ENCODE measurements at places on chromosomes 5 and 9. TPM values are rescaled to one million over a fixed set of nuclear protein-coding genes. Genes with fewer than 3 reads are reported as not detected.

DNA sequence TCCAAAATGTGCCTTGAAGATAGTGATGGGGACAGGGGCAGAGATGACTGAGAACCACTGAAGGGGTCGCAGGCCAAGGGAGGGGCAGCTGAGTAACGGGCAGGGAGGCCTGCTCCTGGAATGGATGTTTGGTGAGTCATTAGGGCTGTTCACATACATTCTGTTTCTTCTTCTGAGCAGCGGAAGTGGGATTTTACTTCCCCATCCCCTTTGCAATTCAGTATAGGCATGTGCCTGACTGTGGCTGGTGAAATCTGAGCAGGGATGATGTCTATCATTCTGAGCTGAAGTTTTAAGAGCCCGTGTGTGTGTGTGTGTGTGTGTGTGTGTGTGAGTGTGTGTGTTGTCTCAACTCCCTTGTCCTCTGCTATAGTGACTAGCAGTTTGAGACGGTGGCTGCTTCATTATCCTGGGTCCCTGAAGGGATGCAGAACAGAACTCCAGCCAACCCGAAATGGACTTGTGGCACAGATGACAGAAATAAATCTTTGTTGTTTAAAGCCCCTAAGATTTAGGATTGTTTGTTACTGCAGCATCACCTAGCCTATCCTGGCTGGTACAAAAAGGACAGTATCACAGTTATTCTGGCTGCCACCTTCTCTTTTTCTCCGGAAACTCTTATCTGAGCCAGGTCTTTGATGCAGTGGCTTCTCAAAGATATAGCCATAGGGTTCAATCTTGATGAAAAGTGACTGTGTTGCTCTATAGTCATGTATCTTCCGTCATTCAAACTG, 29.2 kb upstream of the TGFBI start:
- no peak for DNase-seq

DNA sequence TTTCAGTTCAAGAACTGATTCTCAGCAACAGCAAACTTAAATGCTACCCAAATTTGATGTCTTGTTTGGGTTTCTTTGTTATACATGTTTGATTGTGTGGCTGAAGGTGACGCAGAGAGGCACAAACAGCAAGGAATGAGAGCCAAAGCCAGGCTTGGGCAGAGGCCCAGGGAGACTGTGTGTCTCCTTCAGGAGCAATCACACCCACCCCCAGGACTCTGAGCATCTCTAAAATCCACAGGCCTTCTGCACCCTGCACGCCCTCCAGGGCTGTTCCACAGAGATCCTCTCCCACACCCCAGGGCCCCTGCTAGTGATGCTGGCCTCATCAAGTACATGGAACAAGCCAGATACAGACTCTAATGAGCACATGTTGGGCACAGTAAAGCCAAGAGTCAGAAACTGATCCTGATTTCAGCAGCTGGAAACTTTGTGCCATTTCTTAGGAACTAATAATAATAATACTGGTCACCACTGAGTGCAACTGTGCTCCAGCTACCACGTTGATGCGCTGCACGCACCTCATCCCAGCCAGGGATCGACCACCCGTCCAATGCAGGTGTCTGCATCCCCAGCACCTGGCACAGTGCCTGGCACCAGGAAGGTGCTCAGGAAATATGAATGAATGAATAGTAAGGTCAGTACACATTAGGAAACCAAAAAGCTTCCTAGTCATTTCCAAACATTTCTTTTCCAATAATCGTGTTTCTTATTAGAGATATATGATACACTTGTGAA, 54.6 kb upstream of the TCF7 start:
- no peak for DNase-seq

DNA sequence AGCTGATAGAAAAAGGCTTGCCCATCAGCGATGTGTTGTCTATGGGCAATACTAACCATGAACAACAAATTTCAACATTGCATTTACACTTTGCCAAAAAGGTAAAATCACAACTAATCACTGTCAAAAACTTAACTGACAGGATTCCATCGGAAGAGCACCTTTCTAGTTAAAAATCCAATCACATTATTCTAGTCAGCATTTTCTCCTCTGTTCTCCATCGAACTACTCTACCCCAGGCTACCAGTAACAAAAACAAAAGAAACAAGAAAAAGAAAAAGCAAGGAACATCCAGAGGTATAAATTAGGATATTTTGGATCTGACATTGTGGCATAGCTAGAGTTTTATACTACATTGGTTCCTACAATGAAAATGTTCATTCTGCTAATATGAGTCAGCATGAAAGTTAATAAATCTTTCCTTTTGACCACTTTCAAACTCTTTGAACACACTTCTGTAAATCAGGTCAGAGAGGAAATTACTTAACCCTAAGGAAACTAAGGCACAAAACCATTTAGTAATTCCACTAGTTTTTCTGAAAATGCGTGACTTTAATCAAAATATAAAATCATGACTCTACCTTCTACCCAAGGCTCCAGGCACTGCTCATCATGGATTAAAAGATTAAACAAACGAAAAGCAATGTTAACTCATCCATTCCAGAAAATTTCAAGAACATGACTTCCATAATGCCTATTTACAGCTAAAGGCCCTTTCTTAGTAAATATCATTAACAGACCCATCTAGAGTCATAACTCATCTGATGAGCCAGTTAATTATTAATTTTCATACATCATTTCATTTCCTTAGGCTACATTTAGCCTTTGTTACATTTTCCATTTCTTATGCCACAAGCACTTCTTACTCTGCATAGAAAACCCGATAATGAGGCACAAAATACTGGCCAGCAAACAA, 10.2 kb downstream of the GLIS3 start:
- no peak for DNase-seq

- DNase-seq, result no peak
Measured at GRCh38 chr9:2802494-2802921, 41.4 kb downstream of the PUM3 start.

DNA sequence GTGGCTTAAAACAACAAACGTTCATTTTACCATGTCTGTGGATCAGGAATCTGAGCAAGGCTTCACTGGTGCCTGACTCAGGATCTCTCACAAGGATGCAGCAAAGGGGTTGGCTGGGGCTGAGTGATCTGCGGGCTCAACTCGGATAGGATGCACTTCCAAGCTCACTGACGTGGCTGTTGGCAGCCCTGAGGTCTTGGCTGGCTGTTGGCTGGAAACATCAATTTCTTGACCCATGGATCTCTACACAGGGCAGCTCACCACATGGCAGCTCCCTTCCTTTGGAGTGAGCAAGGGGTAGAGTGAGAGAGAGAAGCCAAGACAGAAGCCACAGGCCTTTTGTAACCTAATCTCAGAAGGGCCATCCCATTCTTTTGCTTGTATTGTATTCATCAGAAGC, 202.1 kb downstream of the NXNL2 start:
- no peak for DNase-seq

GRCh38 chr9:78573205-78573604, 276.3 kb downstream of the PSAT1 start:
- DNase-seq, result no peak

DNA sequence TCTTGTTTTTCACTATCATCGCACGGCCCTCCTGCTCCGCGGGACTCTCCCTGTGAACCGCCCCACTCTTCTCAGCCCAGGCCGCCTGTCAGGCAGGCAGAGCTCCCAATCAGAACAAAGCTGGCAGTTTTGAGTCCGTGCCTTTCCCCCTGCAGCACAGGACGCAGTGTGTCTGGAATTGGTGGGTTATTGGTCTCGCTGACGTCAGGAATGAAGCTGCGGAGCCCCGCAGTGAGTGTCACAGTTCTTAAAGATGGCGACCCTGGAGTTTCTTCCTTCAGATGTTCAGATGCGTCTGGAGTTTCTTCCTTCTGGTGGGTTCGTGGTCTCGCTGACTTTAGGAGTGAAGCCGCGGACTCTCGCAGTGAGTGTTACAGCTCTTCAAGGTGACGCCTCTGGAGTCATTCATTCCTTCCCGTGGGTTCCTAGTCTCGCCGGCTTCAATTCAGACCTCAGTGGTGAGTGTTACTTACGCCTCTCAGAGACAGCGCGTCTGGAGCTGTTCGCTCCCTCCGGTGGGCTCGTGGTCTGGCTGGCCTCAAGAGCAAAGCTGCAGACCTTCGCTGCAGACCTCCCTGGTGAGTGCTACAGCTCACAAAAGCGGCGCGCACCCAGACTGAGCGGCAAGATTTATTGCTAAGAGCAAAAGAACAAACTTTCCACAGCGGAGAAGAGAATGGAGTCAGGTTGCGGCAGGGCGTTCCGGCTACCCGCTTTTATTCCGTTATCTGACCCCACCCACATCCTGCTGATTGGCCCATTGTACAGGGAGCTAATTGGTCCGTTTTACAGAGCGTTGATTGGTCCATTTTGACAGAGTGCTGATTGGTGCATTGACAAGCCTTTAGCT, 7.4 kb downstream of the ZDHHC11B start:
- peak; percentile 84 for DNase-seq

DNA sequence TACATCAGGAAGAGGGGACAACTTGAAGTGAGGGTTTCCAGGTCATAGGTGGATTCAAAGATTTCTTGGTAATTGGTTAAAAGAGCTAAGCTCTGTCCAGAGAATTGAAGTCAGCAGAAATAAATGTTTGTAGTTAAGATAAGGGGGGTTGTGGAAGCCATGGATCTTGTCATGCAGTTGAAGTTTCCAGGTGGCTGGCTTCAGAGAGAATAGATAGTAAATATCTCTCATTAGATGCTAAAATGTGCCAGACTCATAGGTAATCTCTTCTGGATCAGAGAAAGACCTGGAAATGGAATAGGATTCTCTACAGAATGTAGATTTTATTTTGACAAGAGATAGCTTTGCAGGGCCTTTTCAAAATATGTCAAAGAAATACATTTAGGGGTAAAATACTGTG, 491.7 kb downstream of the PRR16 start:
- DNase-seq, result no peak

GRCh38 chr5:96004087-96004486, 42.4 kb upstream of the ELL2 start:
- no peak for DNase-seq

- no peak for DNase-seq
Measured at GRCh38 chr5:72767289-72768010, 49.0 kb upstream of the TNPO1 start.

- DNase-seq, result peak; percentile 70
Measured at GRCh38 chr5:20241351-20241750, 253.4 kb upstream of the CDH18 start.

- DNase-seq, result no peak
Measured at GRCh38 chr9:104774132-104774531, 10.2 kb downstream of the NIPSNAP3B start.

RGMB gene
- total RNA-seq, result 12.9 TPM

ANKRD18B gene
- not detected for total RNA-seq

ADRB2 gene
- 2.1 TPM for total RNA-seq

EIF4E1B gene
- total RNA-seq, result not detected
